Cortex of kidney (tissue), 1 donor: ENCODE measurements at places on chromosomes 13 and 19.

GRCh38 chr13:27704681-27705080, 83.0 kb downstream of the POLR1D start:
- no peak for DNase-seq

GRCh38 chr13:32310134-32310706, 4.9 kb downstream of the ZAR1L start:
- DNase-seq, result no peak

- no peak for DNase-seq
Observed at GRCh38 chr13:112972867-112973576, 4.0 kb downstream of the MCF2L start.

DNA sequence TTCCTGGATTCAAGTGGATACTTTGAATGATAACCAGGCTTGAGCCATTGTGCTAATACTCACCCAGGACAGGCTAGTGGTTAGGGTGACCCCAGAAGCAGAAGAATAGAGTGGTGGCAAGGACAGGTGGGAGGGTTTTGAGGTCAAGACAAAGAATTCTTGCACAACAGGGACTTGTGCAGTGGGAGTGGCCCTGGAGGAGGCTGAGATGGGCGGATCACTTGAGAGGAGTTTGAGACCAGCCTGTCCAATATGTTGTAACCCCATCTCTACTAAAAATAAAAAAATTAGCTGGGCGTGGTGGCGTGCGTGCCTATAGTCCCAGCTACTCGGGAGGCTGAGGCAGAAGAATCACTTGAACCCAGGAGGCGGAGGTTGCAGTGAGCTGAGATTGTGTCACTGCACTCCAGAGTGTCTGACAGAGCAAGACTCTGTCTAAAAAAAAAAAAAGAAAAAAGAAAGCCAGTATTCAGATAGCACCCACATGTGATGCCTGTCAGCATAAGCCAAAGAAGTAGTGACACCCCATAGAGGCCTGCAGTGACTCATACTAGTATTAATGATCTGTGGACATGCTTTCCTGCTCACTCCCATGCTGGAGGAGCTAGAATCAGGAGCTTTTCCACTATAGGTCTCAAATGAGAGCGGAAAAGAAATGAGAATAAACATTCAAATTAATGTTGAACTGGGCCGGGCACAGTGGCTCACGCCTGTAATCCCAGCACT, 78.7 kb downstream of the RNF17 start:
- DNase-seq, result no peak
